NCI-H526 (cell line): ENCODE measurements at places on chromosomes 4 and X.

DNA sequence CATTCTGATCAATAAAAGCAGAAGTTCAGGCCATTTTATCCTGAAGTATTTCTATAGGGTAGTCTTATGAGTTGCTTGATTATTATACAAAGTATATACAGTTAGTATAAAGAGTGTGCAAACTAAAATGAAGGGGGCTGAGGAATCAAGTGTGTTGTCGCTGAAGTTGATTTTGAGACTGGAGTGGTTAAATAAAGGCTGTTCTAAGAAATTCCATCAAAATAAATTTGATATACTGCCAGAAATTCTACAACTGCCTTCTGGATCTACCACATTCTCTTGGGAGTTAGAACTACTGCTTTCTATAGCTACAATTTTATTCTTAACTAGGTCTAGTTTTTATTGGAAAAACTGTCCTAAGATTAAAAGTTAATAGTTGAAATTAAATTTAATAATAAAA, 12.4 kb downstream of the EDNRA start:
- no peak for DNase-seq

DNA sequence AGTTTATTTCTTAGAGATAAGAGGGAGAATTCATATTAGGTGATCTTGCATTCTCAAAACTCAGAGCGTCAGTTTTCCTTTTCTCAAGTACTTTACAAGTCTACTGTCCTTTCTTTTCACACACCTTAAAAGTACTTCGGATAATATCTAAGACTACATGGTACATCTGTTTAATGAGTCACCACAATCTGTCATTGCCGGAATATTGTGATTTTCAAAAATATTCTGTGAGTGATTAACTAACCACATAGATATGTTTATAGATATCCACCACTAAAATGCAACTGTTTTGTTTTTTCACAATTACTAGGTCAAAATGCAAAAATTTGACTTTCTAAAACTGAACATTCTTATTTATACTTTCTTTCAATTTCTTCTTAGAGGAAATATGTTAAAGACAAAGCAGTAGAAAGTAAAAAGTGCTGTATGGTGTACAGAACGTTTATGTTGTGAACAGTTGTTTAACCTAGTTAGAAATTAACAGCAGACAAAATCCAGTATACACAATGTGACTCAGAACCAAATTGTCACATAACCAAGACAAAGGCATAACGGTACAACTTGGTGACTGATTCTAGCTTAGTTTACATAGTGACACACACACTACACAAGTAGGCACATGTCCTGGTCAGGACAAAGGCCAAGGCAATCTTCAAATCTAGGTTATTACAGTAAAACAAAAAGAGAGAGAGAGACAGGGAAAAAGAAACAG, 482.9 kb downstream of the NAF1 start:
- DNase-seq, result no peak

GRCh38 chr4:42074294-42074693, 78.2 kb downstream of the BEND4 start:
- DNase-seq, result no peak

- DNase-seq, result no peak
Measured at GRCh38 chr4:140556372-140557085, 12.2 kb downstream of the UCP1 start.

DNA sequence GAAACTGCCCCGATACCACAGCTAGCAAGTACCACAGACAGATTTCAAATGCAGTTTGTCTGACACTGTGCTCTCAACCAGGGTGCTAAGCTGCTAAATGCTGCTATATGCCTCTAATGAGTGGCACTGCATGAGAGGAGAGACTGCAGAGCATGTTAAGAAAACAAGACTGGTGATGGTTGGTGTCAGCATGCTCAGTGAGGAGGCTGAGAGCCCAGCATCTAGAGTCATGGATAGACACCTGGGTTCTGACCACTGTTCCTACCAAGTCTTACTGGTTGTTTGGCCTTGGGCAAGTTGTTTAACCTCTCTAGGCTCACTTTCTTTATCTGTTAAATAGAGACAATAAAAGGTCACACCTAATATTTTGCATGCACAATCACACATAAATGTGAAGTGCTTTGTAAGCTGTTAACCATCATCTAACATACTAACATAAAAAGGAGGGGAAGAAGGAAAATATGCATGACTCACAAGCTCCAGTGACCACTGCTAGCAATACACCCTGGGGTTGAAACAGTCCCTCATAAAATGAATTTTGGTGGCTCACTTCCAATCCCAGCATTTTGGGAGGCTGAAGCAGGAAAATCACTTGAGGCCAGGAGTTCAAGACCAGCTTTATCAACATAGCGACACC, 20.7 kb downstream of the HHIP start:
- no peak for DNase-seq

- peak; percentile 17 for DNase-seq
Measured at GRCh38 chrX:80648023-80648422, 161.7 kb downstream of the BRWD3 start.

DNA sequence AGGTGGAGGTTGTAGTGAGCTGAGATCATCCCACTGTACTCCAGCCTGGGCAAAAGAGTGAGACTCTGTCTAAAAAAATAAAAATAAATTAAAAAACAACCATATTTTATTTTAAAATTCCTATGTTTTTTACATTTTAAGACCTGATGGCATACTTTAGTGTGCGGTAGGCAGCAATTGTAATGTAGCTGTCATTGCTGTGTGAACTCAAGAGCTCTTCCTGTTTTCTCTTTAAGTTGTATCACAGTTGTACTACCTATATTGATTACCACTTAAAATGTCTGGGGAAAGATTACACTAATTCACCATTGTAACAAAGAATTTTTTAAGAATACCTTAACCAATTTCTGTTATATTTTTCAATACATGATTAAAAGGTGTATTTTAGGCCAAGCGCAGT, 27.3 kb downstream of the ABCE1 start:
- no peak for DNase-seq

- DNase-seq, result no peak
Measured at GRCh38 chrX:29225670-29226069, 638.4 kb downstream of the IL1RAPL1 start.

- DNase-seq, result peak; percentile 34
Measured at GRCh38 chr4:106809076-106809475, 227.0 kb downstream of the DKK2 start.

DNA sequence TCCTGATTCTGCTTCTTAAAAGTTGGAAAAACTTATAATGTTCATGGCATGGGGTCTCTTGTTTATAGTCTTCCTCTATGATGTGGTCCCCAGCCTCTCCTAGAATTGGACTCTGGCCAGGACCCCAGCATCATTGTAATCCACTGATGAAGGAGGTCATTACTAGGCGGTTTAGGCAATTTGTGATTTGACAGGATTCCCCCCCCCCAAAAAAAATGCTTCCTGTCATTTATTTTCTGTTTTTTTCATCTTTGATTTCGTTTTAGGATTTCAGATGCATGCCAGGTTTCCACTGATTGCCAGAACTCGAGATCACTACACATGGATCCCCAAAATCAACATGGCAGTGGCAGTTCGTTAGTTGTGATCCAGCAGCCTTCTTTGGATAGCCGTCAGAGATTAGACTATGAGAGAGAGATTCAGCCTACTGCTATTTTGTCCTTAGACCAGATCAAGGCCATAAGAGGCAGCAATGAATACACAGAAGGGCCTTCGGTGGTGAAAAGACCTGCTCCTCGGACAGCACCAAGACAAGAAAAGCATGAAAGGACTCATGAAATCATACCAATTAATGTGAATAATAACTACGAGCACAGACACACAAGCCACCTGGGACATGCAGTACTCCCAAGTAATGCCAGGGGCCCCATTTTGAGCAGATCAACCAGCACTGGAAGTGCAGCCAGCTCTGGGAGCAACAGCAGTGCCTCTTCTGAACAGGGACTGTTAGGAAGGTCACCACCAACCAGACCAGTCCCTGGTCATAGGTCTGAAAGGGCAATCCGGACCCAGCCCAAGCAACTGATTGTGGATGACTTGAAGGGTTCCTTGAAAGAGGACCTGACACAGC, 4.9 kb downstream of the SPRY1 start:
- DNase-seq, result no peak

- no peak for DNase-seq
Measured at GRCh38 chr4:110008540-110008939, 95.9 kb downstream of the EGF start.

DNA sequence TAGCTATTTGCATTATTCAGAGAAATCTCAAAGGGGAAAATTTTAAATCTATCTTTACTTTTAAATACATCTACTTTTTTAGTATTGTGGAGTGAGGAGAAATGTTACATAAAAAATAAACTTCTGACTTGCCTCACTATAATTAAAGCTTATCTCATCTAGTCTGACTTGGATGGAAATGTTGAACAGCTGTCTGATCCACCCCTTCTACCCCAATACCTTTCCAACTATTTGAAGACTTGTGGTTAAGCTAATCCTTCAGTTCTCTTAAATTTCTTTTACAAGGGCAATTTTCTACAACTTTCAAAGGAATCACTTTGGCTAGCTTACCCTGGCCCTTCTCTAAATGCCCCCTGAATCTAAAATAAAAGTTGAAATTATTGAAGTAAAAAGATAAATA, 17.3 kb upstream of the RPS6KA6 start:
- DNase-seq, result no peak

DNA sequence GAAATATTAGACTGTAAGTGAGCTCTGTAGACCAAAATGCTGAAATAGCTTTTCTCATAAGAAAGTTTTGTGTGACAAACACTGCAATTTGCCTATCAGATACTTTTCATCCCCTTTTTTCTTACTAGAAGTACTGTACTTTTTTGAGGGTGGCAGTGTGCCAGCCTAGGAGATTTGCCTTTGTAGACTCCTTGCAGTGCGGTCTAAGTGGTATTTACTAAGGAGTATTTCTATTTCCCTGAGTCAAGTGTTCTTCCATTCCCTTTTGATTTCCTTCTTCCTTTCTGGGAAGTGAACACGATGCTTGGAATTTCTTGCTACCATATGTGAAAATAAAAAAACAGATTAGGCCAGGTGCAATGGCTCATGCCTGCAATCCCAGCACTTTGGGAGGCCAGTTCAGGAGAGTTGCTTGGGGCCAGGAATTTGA, 34.6 kb downstream of the PDLIM5 start:
- no peak for DNase-seq

- DNase-seq, result no peak
Measured at GRCh38 chr4:137663251-137664045, 131.2 kb upstream of the PCDH18 start.

- no peak for DNase-seq
Measured at GRCh38 chrX:133185938-133186337, 32.2 kb downstream of the TFDP3 start.

DNA sequence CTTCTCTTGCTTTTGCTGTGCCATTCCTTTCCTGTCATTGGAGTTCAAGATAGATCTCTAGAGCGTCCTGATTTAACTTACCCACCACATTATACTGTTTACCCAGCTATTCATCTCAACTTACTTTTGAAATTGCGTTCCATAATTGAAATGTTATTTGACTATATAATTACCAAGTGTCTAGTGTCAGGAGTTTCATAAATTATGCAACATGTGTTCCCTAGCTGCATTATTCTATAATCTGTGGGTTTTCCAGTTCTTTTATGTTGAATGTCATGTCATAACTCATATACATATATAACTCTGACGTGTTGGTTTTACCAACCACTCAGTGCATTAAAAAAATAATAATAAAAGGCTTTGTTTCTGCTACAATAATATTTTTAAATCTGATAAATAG, 285.9 kb upstream of the ARSJ start:
- no peak for DNase-seq

DNA sequence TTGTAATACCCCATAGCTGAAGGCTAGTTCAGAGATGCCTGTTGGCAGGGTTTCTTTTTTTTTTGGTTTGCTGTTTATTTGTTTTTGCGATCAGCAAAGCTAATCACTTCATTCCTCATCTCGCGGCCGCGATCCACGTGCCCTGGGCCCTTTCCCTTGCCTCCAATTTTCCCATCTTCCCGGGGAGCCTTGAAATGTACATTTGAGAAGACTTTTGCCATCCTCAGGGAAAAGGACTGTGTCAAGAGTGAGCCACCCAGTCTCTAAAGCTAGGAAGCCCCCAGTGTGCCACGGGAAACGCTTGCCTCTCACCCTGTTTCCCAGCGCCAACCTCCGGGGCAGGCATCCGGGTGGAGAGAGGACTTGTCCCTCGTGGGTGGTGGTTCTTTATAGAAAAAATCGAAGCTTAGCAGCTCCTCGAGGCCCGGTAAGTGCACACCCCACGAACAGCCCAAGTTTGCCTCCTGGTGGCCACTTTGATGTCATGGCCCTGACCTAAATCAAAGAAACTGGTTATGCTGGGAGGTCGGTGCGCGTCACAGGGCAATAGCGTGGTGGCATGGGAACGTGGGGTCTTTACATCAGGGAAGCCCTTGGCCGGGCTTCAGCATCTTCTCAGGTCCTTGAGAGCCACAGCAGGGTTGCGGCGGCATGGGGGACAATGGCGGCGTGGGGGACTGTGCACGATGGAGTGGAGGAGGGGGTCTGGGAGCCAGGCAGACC, 42.0 kb downstream of the MAP7D3 start:
- DNase-seq, result no peak
